ENCODE measurements at places on chromosomes 6 and 20. TPM values are rescaled to one million over a fixed set of nuclear protein-coding genes. Genes with fewer than 3 reads are reported as not detected.

The GABRR1 gene
- total RNA-seq = not detected

The NKAPL gene
- total RNA-seq = 1.7 TPM

The IMPG1 gene
- total RNA-seq = not detected

The HTR1E gene
- not detected for total RNA-seq

The GLP1R gene
- not detected for total RNA-seq

The FRK gene
- 2.5 TPM for total RNA-seq

The HCK gene
- not detected for total RNA-seq

The CST9 gene
- not detected for total RNA-seq

The SPEF1 gene
- 0.17 TPM for total RNA-seq

The SLC22A1 gene
- total RNA-seq = 0.60 TPM

The BEND6 gene
- 1.8 TPM for total RNA-seq

- DNase-seq = no peak
These were observed 72.1 kb downstream of the SOD2 start for GRCh38 chr6:159620947-159621346.

GRCh38 chr6:4371207-4371921 is 236.0 kb upstream of the ECI2 start:
- DNase-seq = no peak

- DNase-seq = no peak
These were observed 79.0 kb downstream of the RNASET2 start for GRCh38 chr6:166877349-166877748.

GRCh38 chr6:152750694-152751093 is at the start of gene VIP:
Gene VIP, plus strand, starts transcription at chr6:152750797. Its CDS starts 1,381 bp downstream, at chr6:152752178.
- peak; percentile 13 for DNase-seq

GRCh38 chr6:14477559-14477958 is 360.0 kb downstream of the CD83 start:
- no peak for DNase-seq

DNA sequence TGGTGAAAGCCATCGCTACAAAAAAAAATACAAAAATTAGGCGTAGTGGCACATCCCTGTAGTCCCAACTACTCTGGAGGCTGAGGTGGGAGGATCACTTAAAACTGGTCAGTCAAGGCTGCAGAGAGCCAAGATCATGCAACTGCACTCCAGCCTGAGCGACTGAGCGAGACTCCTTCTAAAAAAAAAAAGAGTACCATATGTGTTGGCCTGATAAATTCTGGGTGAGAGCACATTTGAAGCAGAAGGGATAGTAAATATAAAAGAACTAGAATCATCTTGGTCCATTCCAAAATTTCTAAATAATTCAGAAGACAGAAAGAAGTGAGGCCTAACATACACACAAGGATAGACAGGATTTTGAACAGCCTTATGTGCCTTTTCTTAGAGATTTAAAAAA is 2.2 kb downstream of the IBTK start:
- DNase-seq = no peak

DNA sequence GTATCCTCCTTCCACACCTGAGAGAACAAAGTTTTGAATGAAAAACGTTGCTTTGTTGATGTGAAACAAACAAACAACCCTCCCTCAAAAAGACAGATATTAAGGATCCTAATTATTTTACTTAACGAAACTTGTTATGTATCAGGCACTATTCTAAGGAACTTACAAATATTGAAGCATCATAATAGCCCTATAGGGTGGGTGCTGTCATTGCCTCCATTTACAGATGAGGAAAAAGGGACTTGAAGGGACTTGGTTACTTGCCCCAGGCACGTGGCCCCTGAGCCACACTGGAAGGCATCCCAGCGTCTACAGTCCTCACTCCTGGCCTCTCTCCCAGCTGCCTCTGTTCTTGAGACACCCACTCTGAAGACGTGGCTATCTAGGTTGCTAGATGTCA is 20.2 kb upstream of the OLIG3 start:
- no peak for DNase-seq

- DNase-seq = no peak
These were observed 185.1 kb downstream of the CARMIL1 start for GRCh38 chr6:25464225-25464624.

- DNase-seq = no peak
These were observed 46.0 kb downstream of the NUDT3 start for GRCh38 chr6:34346175-34347119.

- no peak for DNase-seq
These were observed 92.7 kb downstream of the L3MBTL3 start for GRCh38 chr6:130111031-130111430.

- DNase-seq = no peak
These were observed 96.7 kb upstream of the BMP5 start for GRCh38 chr6:55972091-55972490.

DNA sequence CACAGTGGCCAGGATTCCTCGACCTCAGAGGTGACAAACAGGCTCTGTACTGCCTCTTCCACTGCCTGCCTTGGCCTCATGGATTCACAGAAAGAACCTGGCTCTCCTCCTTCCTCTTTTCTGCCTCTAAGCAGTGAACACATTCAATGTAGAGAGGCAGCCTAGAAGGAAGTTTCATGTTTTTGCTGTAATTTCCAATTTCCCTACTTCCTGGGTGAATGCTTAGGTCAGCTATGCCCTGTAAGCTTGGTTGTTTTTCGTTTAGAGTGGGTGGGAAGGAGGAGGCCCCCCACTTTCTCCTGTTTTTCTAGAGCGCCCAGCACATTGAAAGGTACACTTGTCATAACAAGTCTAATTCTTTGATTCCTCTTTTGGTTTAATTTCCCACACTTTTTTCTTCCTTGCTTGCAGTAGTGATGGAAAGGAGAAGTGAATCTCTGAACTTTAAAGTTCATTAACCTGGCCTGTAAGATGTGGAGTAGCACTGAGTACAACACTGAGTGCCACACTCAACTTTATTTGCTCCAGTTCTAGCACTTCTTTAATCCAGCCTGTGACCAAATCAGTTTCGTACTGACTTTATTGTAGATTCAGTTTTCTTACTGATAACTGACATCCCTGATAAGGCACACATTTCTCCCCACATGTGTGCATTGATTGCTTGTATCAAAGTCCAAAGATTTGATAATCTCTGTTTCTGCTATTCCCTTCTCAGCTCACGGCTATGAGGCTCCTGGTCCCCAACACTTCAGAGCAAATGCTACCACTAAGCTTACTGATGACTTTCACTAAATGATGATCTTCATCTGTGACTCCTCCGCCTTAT is 100.0 kb upstream of the MAN1A1 start:
- DNase-seq = no peak

GRCh38 chr20:44747166-44748004 is 1.7 kb downstream of the KCNK15 start:
- DNase-seq = peak; percentile 81

- no peak for DNase-seq
These were observed 380.6 kb upstream of the CHD6 start for GRCh38 chr20:41998539-41999341.

DNA sequence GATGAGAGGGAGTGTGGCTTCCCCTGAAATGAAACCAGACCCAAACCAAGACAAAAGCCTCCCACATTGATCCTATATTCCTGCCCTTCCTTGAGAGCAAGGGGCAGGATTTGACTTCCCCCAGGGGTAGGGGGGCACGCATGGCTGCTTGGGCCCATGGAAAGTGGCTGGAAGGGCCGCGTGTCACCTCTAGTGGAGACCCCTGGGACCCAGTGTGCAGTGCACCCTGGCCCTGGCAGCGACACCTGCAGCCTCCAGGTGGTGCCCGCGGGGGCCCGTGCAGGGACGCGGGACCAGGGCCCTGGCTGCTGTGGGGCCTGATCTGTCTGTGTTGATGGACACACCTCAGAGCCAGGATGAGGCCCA is 18.0 kb upstream of the SLCO4A1 start:
- no peak for DNase-seq

DNA sequence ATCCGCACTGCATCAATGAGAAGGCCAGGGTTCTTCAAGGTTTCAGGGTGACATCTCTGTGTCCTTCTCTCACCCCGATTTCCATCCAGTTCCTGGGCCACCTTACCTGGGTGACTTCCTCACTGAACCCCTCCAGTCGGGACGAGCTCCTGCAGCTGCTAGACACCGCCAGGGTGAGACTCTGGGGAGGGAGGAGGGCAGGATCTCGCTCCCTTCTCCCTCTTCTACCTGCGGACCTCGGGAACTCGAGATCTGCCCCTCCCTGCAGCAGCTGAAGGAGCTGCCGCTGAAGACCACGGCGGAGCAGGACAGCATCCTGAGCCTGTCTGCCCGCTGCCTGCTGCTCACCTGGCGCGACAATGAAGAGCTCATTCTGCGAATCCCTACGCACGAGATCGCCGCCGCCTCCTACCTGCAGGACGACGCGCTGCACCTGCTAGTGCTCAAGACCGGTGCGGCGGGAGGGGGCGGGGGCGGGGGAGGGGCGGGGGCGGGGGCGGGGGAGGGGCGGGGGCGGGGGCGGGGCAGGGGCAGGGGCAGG is 7.5 kb downstream of the CCM2L start:
- DNase-seq = no peak

DNA sequence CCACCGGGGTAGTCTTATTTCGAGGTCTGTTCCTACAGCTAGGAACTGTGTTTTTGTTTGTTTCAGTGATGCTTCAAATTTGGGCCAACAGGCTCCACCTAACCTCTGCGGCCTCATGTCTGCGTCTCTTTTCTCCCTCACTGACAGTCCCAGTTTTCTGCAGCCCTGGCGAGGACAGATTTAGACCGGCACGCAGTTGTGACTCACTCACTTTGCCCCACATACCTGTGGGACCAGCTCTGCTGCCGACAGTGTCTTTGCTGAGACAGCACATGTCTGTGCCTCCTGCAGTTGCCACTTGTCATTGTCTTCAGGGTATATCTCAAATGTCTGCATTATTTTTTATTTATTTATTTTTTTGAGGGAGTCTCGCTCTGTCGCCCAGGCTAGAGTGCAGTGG is 29.2 kb downstream of the OSBPL2 start:
- peak; percentile 62 for DNase-seq

GRCh38 chr20:49043000-49043399 is 3.1 kb upstream of the CSE1L start:
- peak; percentile 68 for DNase-seq

GRCh38 chr6:108469316-108469715 is 91.4 kb upstream of the FOXO3 start:
- DNase-seq = no peak

- peak; percentile 33 for DNase-seq
These were observed 336 bp upstream of the SMPDL3A start for GRCh38 chr6:122788663-122789181.

DNA sequence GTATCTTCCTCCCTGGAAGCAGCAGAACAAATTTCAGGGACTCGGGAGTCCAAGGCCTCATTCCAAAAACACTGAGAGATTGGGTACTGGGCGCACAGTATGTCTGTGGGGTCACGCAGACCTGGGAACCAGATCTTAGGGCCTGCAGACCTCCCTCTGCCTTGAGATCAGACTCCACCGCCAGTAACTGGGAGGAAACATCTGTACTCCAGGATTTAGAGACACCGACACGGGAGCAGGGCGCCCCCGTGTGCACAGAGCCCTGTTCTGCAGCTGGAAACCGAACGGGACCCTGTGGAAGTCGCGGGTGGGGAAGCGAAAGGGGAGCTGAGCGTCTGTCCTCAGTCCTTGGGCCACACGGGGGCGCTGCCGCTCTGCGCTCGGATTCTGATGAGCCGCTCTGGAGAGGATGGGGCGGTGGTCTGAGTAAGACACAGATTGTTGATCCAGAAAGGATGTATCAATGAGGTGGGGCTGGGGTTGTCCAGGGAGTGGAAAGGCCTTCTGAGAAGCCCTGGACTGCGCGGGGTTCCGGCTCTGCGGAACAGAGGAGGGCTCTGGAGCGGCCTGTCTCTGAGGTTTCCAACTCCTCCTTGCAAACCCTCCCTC is 35.7 kb upstream of the HLA-E start:
- peak; percentile 26 for DNase-seq

- DNase-seq = peak; percentile 98
These were observed 26.5 kb upstream of the RNF24 start for GRCh38 chr20:4041748-4042411.

- DNase-seq = no peak
These were observed 6.5 kb downstream of the LY86 start for GRCh38 chr6:6595025-6595424.

- no peak for DNase-seq
These were observed 55.7 kb upstream of the PREP start for GRCh38 chr6:105458551-105458950.

- no peak for DNase-seq
These were observed 519 bp downstream of the MTRF1L start for GRCh38 chr6:153001767-153002612.

- DNase-seq = no peak
These were observed 117.9 kb downstream of the ISM1 start for GRCh38 chr20:13338999-13339411.

DNA sequence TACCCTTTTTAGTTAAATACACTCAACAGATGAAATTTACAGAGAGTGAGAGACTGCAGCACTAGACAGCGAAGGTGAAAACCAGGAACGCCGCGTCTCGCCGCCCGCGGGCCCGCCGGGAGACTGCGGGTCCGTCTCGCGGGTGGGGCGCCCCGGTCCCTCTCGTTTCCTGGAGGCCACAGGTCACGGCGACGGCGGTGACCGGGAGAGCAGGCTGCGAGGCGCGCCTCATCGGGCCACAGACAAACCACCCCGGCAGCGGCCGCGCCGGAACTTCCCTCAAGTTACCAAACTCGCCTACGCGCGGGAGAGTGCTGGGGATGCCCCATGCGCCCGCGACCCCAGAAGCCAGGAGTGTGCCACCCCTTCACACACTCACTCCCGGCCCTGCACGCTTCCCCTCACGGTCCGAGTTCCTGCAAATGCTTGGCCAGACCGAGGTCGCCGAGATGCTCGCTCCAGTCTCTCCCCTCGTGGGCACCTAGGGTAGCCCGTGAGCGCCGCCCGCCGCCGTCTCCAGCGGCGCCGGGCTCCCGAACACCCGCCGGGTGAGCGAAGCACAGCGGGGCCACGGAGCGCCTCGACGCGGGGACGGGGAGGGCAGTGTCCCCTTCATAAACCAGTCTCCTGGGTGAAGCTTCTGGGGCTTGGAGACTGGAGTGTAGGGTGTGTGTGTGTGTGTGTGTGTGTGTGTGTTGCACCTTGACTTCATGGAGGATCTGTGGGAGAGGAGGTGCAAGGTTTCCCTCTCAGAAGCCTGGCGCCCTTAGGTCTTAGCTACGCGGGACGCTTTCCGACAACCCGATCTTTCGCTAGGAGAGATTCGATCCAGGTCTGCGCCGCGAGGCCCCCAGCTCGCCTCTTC is 1.4 kb downstream of the BACH2 start:
- peak; percentile 67 for DNase-seq

DNA sequence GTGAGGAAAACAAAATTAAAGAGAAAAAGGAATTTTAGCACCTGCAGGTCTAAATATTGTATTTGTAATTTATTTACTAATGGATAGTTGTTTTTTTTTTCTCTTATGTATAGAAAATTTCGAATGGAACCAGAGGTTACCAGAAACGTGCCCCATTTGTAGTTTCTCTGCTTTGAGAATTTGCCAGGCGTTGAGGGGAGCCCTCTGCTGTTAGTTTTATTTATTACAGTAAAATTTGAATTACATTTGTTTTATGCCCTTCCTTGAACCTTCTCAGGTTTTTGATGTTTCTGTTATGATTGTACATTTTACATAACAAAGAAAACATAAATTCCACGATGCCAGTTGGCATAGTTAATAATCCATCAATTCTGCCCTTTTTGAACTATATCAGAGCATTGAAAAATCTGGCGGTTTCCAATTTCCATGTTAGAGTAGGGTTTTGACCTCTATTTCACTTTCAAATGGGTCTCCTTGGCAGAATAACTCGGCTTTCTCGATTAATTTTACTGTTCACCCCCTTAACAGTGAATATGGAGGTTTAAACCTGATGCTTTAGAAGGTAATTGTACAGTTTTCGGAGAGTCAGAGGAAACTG is 35.1 kb upstream of the RFPL4B start:
- no peak for DNase-seq

- no peak for DNase-seq
These were observed 92.3 kb upstream of the FUT9 start for GRCh38 chr6:95923518-95923917.
